SK-MEL-5 (cell line): ENCODE measurements at places on chromosomes 3 and 15.
A peak's percentile ranks its signal among the peaks of the same experiment; 100 is the strongest.

- DNase-seq: no peak
Measured at GRCh38 chr3:127796045-127796830, 26.1 kb downstream of the MGLL start.

- DNase-seq: peak; percentile 50
Measured at GRCh38 chr15:90219421-90220141, 14.2 kb downstream of the CIB1 start.

- DNase-seq: no peak
Measured at GRCh38 chr3:9343115-9343514, 19.7 kb upstream of the THUMPD3 start.

GRCh38 chr3:127090218-127091160 lies 102.4 kb upstream of the PRR23E start:
- DNase-seq: no peak

DNA sequence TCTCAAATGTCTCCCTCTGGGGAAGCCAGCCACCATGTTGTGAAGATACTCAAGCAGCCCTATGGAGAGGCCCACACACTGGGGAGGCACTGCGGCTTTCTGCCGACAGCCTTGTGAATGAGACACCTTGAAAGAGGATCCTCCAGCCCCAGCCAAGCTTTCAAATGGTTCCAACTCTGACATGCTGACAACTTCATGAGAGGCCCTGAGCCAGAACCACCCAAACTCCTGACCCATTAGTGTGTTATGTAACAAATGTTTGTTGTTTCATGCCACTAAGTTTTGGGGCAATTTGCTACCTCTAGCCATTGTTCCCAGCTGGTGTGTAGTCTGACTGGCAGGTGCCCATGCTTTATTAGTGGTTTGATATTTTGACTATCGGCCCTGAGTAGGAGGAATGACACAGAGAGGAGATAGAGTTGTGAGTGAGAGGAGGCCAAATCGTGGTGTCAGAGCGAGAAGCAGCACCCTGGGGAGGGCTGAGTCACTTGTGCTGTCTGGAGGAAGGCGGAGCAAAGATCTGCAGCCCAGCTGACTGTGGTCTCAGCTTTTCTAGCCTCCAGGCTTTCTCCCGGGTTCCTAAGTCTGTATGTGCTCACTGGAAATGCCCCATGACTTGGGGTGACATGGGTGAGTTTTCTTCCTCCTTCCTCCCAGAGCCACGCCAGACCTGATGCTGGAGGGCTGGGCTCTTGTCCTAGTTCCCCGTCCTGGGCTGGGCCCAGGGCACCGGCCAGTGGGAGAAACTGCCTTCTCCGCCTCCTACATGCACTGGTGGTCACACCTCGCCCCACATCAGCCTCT lies 56.7 kb upstream of the BLM start:
- DNase-seq: peak; percentile 73

DNA sequence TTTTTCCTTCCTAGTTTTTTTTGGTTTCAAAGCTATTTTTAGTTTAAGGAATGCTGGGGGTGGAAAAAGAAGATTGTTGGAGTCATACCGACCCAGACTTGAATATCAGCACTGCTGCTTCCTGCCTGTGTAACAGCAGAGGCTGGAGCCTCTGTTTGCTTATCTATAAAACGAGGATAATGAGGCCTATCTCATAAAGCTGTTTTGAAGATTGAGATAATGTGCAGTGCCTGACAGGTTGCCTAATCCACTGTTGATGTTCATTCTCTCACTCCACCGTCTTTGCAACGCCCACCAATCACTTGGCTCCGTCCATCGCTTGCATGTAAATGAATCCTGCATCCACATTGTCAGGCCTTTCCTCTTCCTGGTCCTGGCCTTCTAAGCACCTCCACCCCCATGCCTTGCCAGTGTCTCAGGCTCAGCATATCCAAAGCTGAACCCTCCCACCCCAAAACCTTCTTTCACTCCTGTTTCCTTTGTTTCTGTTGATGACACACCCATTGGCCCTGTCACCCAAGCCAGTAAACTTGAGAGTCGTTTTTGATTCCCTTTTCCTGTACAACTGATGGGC lies 94.9 kb downstream of the MEX3B start:
- no peak for DNase-seq

DNA sequence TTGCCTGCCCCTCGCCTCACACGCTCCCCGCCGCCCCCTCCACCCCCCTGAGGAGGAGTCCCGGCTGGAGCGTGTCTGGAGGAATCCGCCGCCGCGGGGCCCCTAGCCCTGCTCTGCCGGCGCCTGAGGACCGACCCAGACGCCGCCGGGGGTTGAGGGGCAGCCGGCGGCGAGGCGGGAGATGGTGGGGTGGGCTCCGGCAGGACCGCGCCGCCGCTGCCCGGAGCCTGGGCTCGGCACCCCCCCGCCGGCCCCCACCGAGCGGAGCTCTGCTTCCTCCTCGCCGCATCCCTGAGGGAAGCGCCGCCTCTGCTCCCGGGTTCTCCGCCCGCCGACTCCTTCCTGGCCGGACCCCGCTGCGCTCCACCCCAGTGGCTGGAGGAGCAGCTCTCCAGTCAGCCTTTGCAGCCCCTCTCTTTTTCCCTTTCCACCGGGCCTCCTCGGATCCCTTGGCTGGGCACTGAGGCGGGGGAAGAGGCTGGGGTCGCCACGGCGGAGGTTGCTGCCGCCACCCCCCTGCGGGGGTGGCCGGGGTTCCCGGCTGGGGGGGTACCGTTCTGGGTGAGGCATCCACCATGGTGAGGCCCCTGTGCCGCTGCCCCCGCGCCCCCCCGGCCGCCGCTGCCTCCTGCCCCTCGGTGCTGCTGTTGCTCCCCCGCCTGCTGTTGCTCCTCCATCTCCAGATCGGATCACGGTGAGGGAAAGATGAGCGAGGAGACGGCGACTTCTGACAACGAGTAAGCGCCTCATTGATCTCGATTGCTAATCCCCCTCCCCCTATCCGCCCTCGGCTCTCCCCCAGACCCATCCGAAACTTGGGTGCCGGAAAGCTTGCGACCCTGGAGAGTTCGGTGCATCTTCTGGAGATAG lies at the start of gene SPRED1:
Gene SPRED1 (plus strand): TSS at position 356 of the 870 bp plus-strand sequence. CDS start 350 bp downstream, at position 706.
- peak; percentile 52 for DNase-seq

DNA sequence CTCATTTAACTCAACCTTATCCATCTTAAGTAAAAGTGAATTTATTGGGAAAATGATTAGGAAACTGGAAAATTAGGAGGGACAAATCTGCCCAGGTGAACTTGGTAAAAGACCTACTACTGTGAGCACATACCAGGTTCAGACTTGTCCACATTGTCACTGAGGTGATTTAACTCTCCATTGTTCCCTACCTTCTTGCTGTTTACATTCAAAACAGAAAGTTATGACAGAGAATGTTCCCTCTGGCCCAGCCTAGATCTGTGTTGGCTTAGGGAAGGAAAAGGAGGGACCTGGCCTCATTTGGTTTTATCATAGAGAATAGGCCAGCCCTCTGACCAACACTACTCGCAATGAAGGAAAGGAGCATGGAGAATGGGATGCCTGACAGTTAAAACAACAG lies 117.6 kb downstream of the SATB1 start:
- no peak for DNase-seq

DNA sequence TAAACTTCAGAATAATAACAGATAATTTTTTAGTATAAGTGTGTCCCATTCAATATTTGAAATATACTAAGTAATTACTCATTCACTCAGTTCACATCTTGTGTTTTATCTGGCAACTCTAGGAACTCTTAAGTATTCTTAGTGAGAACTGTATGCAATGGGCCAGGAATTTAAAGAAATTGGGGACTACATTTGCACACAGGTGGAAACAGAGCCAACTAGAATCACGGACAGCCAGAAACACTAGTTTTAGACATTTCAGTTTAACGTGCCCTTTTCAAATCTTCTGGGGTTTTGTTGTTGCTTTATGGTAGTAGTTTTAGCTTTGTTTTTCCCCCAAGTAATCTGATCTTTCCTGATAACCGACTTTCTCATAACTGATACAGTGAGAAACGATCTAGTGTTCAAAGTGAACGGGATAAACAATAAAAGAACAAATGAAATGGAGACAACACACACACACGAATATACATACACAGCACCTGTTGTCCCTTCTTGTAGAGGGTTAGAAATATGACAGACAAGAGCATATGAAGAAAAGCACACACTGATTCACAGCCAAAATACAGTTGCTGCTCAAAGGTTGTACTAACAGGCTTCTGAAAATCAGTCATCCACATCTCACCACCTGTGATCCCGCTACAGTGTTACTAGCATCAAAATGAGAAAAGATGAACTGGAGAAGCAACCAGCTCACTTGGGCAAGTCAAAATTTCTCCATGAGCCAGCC lies 167.0 kb downstream of the FMN1 start:
- DNase-seq: no peak
